ENCODE measurements at places on chromosomes 2 and 18.

GRCh38 chr18:76318607-76319006 is 176.4 kb downstream of the ZNF516 start:
- DNase-seq = no peak

DNA sequence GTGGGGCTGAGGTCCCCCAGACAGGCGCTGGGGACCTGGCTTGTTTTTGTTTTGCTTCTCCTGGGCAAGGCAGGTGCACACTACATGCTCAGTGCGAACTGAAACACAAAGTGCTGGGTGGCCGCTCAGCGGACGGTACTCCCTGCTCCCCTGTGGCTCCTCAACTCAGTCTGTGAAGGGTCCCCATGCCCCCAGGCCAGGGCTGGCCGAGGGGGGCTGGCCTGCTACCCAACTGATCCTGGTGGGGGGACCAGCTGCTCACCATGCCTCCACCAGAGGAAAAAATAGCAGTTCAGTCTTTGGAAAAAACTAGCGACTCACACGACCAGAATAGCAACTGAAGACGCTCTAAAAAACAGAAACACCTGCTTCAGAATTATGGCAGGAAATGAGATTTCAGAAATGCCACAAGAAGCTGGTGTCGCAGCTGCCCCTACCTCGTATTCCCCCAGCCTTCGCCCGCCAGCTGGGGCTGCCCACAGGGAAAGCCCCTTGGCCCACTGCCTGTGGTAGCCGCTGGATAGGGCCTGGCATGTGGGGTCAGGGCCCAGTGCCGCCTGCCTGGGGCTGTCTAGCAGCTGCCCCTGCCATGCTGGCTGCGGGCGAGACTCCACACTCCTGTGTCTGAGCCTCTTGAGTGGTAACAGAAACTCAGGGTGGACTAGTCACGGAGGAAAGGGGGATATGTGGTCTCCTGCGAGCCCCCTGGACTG is 43.7 kb downstream of the MEX3C start:
- peak; percentile 42 for DNase-seq

DNA sequence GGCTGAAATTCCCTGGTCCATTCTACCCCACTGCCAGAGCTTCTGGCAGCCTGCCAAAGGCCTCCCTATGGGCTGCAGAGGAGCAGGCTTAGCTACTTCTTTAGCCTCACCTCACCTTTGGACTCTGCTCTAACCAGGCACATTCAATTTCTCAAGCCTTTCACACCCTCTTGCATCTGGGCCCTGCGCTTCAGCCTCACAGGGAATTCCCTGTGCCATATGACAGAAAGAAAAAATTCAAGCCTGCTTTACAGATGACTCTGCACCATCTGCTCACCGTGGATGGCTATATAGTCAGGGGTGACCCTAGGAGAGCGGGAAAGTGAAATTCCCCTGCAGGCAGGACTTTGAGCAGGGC is 62.5 kb downstream of the REEP1 start:
- DNase-seq = no peak

DNA sequence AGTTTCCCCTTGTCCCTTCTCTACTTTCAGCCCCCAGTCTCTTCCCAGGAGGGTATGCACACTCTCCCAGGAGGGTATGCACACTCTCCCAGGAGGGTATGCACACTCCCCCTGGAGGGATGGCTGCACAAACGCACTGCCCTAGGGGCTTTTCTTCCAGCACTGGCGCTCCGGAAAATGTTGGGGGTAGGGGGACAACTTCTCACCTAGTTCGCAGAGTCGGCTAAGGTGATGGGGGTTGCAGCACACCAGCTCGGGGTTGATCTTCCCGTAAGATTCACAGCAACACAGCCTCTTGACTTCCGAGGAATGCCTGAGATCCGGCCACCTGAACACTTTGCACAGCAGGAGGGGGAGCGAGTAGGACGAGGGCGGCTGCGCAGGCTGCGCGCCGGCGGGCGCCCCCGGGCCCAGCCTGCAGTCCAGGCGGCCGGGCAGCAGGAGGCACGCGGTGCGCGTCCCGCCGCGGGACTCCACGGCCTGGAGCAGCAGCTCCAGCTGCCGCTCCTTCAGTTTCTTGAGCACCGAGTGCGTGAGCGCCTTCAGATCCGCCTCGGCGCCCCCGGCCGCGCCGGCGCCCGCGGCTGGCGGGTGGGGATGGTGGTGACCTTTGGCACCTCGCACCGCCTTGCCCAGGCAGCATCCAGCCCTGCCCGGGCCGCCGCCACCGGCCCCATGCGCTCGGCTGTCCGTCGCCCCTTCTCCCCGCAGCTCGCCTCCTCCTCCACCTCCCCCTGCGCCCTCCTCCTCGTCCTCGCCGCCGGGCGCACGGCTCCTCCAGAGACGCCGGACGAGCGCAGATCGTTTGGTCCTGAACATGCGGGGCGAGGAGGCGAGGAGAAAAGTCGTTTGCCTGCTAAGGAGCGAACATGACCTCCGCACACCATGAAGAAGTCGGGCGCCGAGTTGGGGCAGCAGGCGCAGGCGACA is 894 bp downstream of the SMAD7 start:
- no peak for DNase-seq

DNA sequence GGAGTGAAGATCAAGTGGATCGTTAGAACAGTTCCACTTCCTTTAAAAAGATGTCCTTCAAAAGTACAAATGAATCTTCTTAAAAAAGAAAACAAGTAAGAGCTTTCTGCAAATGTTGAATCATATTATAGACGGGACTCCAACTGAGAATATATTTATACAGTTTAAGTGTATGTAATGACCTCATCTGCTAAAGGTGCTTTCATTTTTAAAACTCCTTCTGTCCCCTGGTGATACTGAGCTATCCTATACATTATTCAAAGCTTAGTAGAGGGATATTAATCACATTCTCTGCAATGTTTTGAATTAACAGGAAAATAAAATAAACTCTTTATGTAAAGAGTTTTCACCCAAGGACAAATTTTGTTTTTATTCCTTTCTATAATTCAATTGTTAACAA is 420.7 kb upstream of the SLC8A1 start:
- DNase-seq = no peak

- no peak for DNase-seq
Measured at GRCh38 chr2:155866477-155866876, 466.0 kb downstream of the NR4A2 start.

DNA sequence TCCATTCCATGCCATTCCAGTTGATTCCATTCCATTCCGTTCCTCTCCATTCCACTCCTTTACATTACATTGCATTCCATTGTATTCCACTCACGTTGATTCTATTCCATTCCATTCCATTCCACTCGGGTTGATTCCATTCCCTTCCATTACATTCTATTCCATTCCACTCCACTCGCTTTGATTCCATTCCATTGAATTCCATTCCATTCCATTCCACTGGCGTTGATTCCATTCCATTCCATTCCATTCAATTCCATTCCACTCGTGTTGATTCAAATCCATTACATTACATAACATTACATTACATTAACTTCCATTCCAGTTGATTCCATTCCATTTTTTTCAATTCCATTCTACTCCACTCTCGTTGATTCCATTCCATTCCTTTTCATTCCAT is 1142.8 kb downstream of the RPIA start:
- DNase-seq = no peak

GRCh38 chr2:181037922-181038321 is 57.5 kb downstream of the UBE2E3 start:
- DNase-seq = no peak

- DNase-seq = no peak
Measured at GRCh38 chr2:231764760-231765159, 16.3 kb downstream of the PDE6D start.

GRCh38 chr2:112109278-112109677 is 28.9 kb upstream of the FBLN7 start:
- DNase-seq = no peak

DNA sequence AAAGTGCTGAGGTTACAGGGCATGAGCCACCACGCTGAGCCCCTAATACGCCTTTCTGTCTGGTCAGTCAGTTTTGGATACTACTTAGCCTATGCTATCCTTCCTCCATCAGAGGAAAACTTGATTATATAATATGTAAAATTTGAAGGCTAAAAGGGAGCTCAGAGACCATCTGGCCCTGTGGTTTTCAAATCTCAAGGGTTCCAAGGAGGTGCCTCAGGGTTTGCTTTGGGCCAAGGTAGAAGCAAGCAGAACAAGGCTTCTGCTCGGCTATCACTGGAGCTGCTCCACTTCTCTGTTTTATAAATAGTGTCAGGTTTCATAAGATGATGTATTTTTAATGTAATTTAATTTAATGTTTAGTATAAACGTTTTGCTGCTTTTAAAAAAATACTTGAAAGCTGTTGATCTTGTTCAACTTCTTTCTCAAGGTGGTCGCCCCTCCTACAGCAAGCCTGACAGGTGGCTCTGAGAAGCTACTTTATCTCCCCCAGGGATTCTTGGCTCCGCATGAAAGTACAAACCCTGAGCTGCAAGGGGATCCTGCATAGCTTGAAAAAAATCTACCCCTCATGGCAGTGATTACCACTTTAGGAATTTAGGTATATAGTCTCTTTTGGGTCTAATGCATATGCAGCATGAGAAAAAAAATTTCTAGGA is 290.3 kb downstream of the CNTNAP5 start:
- DNase-seq = no peak

GRCh38 chr2:223537651-223538601 is 64.2 kb downstream of the SCG2 start:
- DNase-seq = no peak

DNA sequence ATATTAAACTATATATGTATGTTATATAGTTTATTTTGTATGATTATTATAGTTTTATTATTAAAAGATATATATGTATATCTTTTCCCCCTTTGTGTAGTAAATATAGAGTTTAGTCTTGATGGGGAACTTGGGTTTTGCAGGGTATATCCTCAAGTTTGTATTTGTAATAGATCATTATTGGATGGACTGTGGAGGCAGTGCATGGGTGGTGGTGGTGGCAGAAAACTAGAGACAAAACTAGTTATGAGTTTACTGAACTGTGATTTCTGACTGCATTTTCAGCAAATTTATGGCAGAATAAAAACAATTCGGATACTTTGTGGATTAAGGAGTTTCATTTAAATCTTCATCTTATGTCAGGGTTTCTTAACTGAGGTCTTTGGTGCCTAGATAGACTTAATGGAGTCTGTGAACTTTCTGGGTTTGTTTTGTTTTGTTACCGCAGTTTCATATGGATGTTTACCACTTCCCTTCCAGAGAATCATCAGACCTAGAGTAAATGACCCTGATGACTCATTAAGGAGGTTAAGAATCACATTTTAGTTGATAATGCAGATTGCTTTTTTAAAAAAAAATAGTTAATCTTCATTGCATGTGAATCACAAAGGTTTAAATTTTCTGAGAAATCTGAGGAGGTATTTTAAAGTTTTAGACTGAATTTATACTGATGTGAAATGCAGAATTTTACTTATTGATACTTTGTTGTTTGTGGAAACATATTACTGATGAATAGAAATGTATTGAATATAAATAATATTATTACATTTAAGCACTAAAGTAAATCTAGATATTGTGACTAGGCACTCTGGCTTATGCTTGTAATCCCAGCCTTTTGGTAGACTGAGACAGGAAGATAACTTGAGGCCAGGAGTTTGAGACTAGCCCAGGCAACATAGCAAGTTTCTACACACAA is 14.5 kb downstream of the EPC2 start:
- no peak for DNase-seq

DNA sequence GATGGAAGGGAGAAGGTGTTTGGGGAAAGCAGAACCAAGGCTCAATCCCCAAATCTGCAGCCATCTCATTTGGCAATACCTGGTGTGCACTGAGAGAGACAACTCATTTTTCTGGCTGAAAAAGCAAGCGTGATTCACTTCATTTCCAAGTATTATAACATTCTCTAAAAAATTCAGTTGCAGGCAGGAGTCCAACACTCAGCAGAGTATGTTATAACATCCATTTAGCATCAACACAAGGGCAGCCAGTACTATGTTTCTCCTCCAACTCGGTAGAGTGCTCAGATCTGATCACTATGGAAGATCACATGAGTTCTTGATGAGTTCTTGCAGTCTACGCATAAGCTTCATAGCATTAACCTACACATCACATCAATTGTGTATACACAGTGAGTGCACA is 99.4 kb upstream of the PID1 start:
- no peak for DNase-seq

DNA sequence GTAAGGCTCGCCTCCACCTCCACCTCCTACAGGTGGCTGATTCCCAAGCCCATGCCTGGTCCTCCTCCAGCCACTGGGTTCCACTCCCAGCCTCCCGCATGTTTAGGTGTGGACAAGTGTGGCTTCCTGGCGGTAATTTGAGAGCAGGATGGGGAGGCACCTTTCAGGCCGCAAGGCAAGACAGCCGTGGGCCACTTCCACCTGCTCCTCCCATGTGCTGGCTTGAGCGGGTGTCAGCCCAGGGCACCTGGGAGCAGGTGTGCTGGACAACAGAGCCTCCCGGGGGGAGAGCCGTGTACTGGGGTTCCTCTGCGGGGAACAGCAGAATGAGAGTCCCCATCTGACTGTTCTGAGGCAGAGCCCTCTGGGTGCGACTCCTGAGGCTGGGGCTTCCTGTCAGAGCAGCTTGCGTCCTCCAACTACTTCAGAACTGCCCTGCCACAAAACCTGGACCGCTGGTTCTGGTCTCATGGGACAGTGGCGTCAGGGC is 83.9 kb downstream of the TPO start:
- DNase-seq = no peak

DNA sequence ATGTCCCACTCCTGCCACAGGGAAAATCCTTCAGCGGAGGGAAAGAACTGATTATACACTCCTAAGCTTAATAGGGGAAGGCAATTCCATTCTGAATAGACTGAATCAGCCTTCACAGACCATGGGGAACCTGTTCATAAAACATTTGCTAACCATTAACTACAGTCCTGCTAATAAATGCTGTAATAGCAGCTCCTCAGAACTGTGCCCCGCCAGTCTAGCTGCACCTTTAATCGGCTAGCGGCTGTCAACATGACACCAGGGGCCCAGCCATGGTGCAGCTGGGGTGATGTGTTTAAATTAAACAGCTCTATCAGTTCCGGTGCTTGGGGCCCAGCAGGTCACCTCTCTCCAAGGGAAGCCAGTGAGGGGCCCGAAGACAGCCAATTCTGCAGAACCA is 77.8 kb downstream of the GALNT14 start:
- no peak for DNase-seq

DNA sequence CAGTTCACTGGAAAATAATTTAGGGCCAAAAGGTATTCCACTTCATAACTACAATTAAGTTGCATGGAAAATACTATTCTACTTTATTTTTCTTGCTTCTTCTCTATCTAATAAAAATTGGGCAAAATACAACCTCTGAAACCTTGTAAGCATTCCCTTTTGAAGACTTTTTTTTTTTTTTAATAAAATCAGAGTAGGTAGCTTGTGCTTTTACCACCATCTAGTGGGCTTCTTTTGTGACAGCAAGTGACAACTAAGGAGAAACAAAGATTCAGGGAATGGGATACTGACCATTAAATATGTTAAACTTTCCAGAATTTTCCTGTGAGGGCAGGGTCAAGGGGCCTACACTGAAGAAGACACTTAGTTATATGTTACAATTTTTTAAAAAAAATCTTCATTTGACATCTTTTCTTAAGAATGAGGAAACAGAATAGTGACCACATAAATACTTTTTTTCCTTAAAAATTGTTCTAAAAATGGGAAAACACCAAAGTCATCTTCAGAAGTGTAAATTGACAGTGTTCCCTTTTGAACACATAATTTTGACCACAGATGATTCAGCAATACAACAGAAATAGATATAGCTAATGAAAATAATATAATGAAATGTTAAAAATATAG is 1183.2 kb upstream of the ACVR2A start:
- DNase-seq = no peak

GRCh38 chr2:109180786-109181185 is 51.8 kb downstream of the SH3RF3 start:
- DNase-seq = no peak

GRCh38 chr2:19356545-19357401 is 1.6 kb downstream of the OSR1 start:
- DNase-seq = no peak

- no peak for DNase-seq
Measured at GRCh38 chr2:194618432-194618831, 1038.6 kb upstream of the SLC39A10 start.
